NCI-H2107 (cell line): ENCODE measurements at places on chromosomes 5 and 9.

- DNase-seq, result no peak
Measured at GRCh38 chr5:8879248-8879647, 666.6 kb downstream of the SEMA5A start.

- no peak for DNase-seq
Measured at GRCh38 chr5:120640778-120641177, 176.7 kb downstream of the PRR16 start.

- no peak for DNase-seq
Measured at GRCh38 chr5:177335701-177336065, 15.8 kb downstream of the LMAN2 start.

DNA sequence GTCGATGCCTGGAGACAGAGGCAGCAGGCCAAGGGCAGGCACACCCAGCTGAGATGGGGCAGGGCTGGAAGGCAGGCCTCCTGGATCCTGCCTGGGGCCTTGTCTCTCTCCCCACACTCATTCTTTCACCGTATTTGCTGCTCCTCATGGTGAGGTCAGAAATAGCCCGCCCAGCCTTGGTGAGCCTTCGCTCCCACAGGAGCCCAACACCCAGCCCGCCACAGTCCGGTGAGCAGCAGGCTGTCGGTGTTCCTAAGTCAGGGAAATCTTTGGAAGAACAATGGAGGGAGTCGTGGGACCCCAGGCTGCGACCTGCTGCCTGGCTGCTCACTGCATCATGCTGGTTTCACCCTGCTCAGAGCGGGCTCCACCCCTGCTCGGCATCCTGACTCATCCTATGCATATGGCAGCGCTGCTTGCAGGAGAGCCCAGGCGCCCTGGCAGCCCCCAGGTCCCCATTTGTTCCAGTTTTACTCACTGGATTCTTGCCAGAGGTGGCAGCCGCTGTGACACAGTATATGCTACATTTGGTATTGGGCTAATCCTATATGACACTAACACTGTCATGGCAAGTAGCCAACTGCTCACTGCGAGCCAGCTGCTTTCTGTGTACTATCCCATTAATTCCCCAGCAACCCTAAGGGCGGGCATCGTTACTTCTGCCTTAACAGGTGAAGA is 53.2 kb upstream of the NCS1 start:
- no peak for DNase-seq

GRCh38 chr9:22136461-22137096 is 127.5 kb upstream of the CDKN2B start:
- no peak for DNase-seq

- DNase-seq, result no peak
Measured at GRCh38 chr5:167284222-167284890, 1007.1 kb upstream of the WWC1 start.

- no peak for DNase-seq
Measured at GRCh38 chr5:120684213-120684612, 220.1 kb downstream of the PRR16 start.

DNA sequence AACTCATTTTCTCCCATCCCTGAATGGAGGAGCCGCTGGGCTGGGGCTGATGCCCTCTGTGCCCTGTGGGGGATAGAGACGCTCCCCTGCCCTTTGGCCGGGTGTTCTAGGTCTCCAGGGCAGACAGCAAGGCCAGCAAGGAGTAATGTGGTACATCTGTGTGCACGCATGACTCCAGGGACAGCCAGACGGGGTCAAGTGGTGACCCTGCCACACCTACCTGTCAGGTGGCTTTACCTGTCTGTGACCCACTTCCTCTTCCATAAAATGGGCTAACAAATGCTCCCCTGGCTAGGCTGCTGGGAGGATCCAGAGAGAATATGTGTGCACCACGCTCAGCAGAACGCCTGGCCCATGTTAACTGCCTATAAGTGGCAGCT is 35.4 kb upstream of the BARHL1 start:
- DNase-seq, result no peak

- no peak for DNase-seq
Measured at GRCh38 chr9:82332018-82332773, 343.6 kb downstream of the SPATA31D1 start.

DNA sequence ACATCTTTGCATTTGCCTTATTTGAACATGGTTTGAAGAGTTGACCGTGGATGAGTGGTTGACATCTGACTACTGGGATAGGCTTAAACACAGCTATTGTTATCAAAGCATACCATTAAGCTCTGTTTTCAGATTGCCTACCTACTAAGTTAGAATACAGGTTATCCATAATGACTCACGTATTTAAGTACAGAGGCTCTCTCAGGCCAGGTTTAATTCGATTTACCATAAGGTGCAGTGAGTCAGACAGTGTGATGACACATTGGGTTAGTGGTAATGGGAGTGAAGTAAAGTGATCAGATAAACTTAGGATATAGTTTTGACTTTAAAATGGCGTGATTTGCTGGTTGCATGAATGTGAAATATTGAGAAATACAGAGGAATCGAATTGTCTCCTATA is 732.0 kb upstream of the CTNND2 start:
- no peak for DNase-seq

DNA sequence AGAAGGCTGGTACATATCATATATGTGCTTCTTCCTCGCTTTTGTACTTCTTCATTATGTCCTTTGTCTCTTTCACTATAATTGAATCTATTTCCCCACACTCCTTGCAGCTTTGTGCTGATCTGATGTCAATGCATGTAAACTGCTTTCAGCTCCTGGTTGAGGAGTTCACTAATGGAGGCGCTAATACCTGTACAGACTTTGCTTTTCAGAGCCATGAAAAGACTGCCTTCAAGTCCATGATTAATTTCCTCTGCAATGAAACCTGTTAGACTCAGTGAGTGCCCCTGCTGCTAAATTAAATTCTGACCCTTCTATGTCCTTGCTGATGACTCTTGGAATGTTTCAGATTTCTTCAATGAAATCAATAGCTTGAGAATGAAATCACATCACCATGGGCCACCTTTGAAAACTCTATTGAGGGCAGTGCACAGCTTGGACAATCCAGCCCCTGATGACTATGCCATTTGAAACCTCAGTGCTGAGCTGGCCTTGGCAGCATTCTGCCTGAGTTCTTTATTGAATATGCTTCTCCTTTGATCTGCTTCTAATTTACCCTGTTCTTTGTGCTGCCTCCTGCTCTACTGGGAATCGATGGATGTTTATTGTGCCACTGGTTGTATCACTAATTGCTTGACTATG is 358.2 kb upstream of the DMAC1 start:
- DNase-seq, result no peak
